ENCODE measurements at places on chromosomes 5 and 9. TPM values are rescaled to one million over a fixed set of nuclear protein-coding genes. Genes with fewer than 3 reads are reported as not detected.

C5orf58 gene
- not detected for total RNA-seq

NMUR2 gene
- total RNA-seq = not detected

MAN1B1 gene
- 48.9 TPM for total RNA-seq

ZNF454 gene
- total RNA-seq = not detected

RPL37 gene
- 2,192 TPM for total RNA-seq

OTULINL gene
- 0.40 TPM for total RNA-seq

GABRA1 gene
- total RNA-seq = not detected

SMIM33 gene
- total RNA-seq = not detected

SPINK7 gene
- not detected for total RNA-seq

IFNA2 gene
- total RNA-seq = not detected

CPLANE1 gene
- total RNA-seq = 9.9 TPM

GRCh38 chr9:30970812-30971211 lies 1413.6 kb upstream of the ACO1 start:
- no peak for DNase-seq
- H3K27ac ChIP-seq = no peak overlapping the region
- no peak overlapping the region for H3K4me3 ChIP-seq
- H3K4me1 ChIP-seq = no peaks in the 10 kb centered on the region
- H3K27me3 ChIP-seq = no peaks in the 10 kb centered on the region
- H3K36me3 ChIP-seq = no peaks in the 10 kb centered on the region

DNA sequence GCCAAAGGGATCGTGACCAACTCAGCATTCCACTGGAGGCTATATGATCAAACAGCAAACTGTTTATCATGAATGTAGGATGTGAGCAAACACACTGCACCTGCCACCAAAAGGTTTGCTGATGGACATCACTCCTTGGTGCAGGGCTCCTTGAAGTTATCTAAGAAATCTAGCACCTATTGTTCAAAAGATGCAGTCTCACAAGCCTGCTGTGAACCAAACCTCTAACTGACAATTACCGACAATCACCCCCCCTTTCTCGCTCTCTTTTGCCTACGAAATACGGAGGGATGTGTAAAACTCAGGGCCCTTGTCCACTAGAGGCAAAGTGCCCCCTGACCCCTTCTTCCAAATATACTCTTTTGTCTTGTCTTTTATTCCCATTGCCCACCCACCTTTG lies 2.5 kb upstream of the CLTA start:
- H3K4me3 ChIP-seq = no peak overlapping the region
- peaks cover 20% of the 10 kb centered on the region for H3K4me1 ChIP-seq
- no peak for DNase-seq
- no peak overlapping the region for H3K27ac ChIP-seq

DNA sequence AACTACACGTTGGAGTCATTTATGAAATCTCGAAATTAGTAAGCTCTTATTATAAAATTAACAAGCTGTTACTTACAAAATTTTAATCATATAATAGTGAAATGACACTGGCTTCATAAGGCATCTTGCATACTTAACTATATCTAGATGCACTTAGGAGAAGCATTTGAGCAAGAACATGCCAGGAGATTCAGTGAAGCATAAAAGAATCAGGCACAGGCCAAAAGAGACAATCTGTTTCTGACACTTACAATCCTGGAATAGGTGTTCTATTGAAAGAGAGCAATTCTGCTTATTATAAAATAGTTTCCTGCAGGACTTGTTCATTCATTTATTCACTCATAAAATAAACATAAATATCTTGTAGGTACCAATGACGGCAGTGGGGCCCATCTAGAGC lies 1152.2 kb upstream of the CDH6 start:
- no peaks in the 10 kb centered on the region for H3K27me3 ChIP-seq
- H3K4me3 ChIP-seq = no peak overlapping the region
- H3K4me1 ChIP-seq = no peaks in the 10 kb centered on the region
- DNase-seq = no peak
- H3K36me3 ChIP-seq = no peaks in the 10 kb centered on the region

- no peak overlapping the region for H3K4me3 ChIP-seq
- no peaks in the 10 kb centered on the region for H3K4me1 ChIP-seq
- H3K27ac ChIP-seq = no peak overlapping the region
- no peaks in the 10 kb centered on the region for H3K36me3 ChIP-seq
- no peaks in the 10 kb centered on the region for H3K27me3 ChIP-seq
These were observed 158.6 kb upstream of the TARS1 start for GRCh38 chr5:33282157-33282556.

- H3K27me3 ChIP-seq = 0 out of 3 replicates have a peak, but pooled peaks cover under 1% of the 10 kb centered on the region
- no peak overlapping the region for H3K27ac ChIP-seq
- no peaks in the 10 kb centered on the region for H3K36me3 ChIP-seq
- DNase-seq = no peak
These were observed 7.9 kb upstream of the NINJ1 start for GRCh38 chr9:93141771-93142483.

- H3K36me3 ChIP-seq = no peaks in the 10 kb centered on the region
- DNase-seq = no peak
- H3K27ac ChIP-seq = no peak overlapping the region
- H3K4me3 ChIP-seq = no peak overlapping the region
- peaks cover 10% of the 10 kb centered on the region for H3K4me1 ChIP-seq
These were observed 92.0 kb downstream of the SH3TC2 start for GRCh38 chr5:148970876-148971275.

GRCh38 chr5:77795846-77796245 lies 19.7 kb upstream of the TBCA start:
- H3K4me3 ChIP-seq = no peak overlapping the region
- H3K4me1 ChIP-seq = peaks cover 13% of the 10 kb centered on the region
- H3K36me3 ChIP-seq = no peaks in the 10 kb centered on the region
- no peaks in the 10 kb centered on the region for H3K27me3 ChIP-seq
- no peak overlapping the region for H3K27ac ChIP-seq

- H3K4me1 ChIP-seq = no peaks in the 10 kb centered on the region
- no peak overlapping the region for H3K4me3 ChIP-seq
- no peak overlapping the region for H3K27ac ChIP-seq
- no peaks in the 10 kb centered on the region for H3K36me3 ChIP-seq
- DNase-seq = no peak
- no peaks in the 10 kb centered on the region for H3K27me3 ChIP-seq
These were observed 359.8 kb downstream of the ARL15 start for GRCh38 chr5:53950621-53951020.

- no peak for DNase-seq
- H3K4me3 ChIP-seq = no peak overlapping the region
- H3K27me3 ChIP-seq = no peaks in the 10 kb centered on the region
- no peak overlapping the region for H3K27ac ChIP-seq
- peaks cover 39% of the 10 kb centered on the region for H3K4me1 ChIP-seq
- H3K36me3 ChIP-seq = peaks cover 38% of the 10 kb centered on the region
These were observed 40.1 kb downstream of the PCDHGC5 start for GRCh38 chr5:141529002-141529401.

DNA sequence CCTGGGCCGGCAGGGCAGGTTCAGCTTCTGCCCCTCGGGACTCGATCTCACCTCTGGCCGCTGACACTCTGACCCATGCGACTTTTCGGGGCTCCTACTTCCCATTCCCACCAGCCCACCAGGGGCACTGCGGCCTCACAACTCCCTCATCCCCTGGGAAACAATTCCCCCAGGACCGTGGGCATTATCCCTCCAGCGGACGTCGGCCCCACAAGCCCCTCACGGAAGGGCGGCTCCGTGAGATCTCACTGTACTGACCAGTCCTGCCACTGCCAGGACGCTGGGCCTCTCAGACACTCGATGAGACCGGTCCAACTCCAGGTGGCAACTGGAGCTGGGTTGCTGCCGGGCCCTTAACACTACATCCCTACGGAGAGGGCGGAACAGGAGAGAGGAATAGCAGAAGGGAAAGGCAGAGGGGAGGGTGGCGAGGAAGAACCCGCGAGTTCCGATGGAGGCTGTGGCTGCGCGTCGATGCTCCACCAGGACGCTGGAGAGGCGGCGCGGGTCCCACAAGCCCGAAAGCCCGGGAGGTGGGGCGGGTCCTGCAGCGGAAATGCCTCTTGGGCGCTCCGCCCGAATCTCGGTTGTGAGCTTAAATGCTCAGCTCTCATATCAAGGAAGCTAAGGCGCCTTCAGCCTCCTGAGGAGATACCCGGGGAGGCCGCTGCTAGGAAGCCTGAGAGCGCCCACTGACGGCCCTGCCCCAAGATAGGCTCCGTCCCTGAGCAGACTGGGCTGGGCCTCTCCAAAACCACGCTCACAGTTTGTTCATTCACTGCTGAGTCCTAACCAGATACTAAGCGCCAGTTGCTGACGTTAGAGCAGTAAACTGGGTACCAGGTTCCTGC lies 36.3 kb downstream of the VCP start:
- no peaks in the 10 kb centered on the region for H3K27me3 ChIP-seq
- no peak for DNase-seq
- no peak overlapping the region for H3K4me3 ChIP-seq
- H3K27ac ChIP-seq = no peak overlapping the region
- H3K36me3 ChIP-seq = no peaks in the 10 kb centered on the region

DNA sequence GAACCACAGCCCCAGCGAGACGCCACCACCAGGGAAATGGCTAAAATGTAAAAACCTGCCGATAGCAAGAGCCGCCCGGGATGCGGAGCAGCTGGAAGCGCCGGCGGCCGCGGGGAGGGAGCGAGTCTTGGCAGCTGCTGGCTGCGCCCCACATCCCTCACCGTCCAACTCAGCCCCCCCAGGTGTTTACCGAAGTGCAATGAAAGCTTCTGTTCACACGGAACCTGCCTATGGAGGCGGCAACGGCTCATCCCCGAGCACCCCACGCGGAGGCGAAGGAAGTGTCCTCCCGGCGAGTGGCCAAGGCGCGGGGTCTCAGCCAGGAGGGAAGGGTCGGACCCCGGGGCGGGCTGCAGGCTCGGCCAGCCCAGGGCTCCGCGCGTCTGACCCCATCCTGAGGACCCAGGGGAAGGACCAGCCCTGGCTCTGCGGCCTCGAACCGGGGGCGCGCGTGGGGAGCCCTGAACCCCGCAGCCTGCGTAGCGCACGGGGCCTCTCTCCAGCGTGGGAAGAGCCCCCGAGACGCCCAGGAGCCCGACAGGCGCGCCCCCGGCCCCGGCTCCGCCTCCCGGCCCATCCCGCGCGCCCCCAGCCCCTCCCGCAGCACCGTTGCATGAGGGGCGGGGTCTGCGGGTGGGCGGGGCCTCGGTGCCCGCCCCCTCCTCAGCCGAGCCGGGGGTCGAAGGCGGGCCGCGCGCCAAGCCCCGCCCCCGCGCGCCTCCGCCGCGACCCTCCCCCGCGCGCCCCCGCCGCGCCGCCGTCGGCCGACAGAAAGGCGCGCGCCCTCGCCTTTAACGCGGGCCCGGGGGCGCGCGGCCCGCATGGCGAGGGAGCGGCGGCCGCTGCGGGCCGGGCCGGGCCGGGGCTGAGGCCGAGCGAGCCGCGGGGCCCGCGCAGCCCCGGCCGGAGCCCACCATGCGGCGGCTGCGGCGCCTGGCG lies at the start of gene DIPK1B:
TSS of gene DIPK1B (plus strand) at position 822 of the 939 bp plus-strand sequence. CDS start at position 916, 94 bp downstream.
- no peak for DNase-seq
- no peak within 1 kb of the TSS for H3K27ac ChIP-seq
- peaks cover 29% of the 10 kb centered on the region for H3K4me1 ChIP-seq
- H3K4me3 ChIP-seq = peak within 1 kb of the TSS; percentile 66
- H3K36me3 ChIP-seq = no peaks in the 10 kb centered on the region

Measured in HepG2 (cell line).